ENCODE measurements at places on chromosomes 1 and 21.

DNA sequence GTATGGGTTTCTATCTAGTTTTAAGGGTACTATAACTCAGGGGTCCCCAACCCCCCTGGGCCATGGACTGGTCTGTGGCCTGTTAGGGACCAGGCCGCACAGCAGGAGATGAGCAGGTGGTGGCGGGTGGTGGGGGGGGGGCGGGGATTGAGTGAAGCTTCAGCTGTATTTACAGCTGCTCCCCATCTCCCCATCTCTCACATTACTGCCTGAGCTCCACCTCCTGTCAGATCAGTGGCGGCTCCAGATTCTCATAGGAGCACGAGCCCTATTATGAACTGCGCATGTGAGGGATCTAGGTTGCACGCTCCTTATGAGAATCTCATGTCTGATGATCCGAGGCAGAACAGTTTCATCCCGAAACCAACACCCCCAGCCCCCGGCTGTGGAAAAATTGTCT is 95.1 kb upstream of the SLC45A1 start:
- no peak for DNase-seq

GRCh38 chr1:9308236-9308785 is 15.6 kb downstream of the SPSB1 start:
- no peak for DNase-seq

- no peak for DNase-seq
Observed at GRCh38 chr1:89622895-89623294, 10.0 kb upstream of the LRRC8C start.

GRCh38 chr1:80799457-80799856 is 1001.3 kb upstream of the ADGRL2 start:
- DNase-seq, result no peak

Measured in GM13976 (cell line).